ENCODE measurements at places on chromosomes 12 and 14. TPM values are rescaled to one million over a fixed set of nuclear protein-coding genes. Genes with fewer than 3 reads are reported as not detected.

DNA sequence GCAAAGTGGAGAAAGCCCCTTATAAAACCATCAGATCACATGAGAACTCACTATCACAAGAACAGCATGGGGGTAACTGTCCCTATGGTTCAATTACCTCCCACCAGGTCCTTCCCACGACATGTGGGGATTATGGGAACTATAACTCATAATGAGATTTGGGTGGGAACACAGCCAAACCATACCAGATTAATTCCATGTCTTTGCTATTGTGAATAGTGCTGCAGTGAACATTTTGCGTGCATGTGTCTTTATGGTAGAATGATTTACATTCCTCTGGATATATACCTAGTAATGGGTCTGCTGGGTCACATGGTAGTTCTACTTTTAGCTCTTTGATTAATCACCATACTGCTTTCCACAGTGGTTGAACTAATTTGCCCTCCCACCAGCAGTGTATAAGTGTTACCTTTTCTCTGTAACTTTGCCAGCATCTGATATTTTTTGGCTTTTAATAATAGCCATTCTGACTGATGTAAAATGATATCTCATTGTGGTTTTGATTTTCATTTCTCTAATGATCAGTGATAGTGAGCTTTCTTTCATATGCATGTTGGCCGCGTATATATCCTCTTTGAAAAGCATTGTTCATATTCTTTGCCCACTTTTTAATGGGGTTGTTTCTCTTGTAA lies 29.7 kb upstream of the SAV1 start:
- no peak for DNase-seq

TAS2R13 gene
- polyA plus RNA-seq, result not detected

DNA sequence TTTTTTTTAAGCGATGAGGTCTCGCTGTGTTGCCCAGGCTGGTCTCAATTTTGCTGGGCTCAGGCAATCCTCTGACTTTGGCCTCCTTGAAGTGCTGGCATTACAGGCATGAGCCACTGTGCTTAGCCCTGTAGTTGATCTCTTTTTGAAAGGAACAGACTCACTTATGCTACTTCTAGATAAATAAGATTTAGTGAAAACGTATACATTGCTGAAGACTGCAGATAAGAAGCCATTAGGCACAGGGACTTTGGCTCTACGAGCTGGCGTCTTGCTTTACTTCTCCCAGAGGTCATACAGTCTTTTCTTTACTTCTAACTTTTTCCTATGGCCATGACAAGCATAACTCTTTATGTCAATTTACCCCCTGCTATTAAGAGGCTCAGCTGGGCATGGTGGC lies 9.4 kb downstream of the PTGR2 start:
- DNase-seq, result no peak

DNA sequence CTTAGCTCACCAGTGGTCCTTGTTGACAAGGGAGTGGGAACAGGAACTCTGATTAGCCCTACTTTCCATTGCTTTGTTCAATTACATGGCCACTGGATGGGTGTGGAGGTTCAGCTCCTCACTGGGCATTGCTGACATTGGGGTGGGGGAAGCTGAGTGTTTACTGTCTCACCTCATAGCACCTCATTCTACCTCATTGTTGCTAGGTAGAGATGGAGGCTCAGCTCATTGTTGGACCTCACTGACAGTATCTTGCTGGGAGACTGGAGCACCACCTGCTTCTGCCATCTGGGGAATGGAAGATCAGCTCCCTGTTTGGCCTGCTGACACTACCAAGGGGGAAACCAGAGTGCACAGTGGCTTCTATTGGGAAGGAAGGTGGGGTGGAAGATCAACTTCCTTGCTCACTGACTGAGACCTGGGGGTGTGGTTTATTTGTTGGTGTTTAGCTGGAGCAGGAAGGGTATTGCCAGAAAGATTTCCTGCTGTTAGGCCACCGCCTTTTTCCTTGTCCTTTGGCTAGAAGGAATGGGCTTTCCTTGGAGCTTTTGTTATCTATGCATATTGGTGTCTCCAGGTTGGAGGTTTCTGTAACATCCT lies 1.3 kb upstream of the OR4E2 start:
- no peak for DNase-seq

- no peak for DNase-seq
Measured at GRCh38 chr14:33510991-33511390, 439.9 kb downstream of the EGLN3 start.

EML5 gene
- 3.3 TPM for polyA plus RNA-seq

GRCh38 chr14:71688576-71688975 lies 243.7 kb upstream of the RGS6 start:
- DNase-seq, result no peak

GRCh38 chr14:29636870-29637269 lies 290.8 kb downstream of the PRKD1 start:
- no peak for DNase-seq

FKBP11 gene
- polyA plus RNA-seq, result 16.2 TPM

DNA sequence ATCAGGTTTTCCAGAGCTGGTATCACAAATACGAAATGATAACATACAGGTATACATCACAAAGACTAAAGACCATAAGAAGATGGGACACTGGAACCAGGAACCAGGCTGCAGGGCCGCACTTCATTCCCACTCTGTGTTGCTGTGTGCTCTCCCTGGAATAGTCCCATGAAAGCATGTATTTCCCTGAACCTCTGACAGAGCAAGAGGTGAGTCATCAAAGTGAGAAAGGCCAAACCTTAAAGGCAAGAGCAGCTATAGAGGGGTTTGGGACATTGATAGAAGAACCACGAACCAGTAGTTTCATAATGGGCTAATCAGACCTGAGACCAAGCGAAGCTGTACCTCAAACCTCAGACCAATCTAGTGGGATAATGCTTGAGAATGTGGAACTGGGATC lies 283.0 kb upstream of the PRKD1 start:
- DNase-seq, result no peak

DNA sequence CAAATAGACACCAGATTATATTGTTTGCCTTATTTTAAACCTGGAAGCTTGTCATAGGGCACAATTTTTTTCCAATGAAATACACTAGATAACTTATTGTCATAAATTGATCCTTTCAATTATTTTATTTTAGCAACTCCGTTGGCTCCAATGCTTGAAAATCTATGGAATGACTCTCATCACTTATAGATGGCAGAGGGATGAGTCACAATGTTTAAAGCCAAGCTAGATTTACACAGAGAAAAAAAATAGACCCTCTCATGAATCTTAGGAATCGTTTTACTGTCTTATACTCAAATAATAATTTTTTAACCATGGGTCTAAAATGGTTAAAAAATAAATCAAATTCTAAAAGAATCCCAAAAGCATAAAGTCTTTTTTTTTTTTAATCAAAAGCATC lies 1276.6 kb upstream of the FLRT2 start:
- no peak for DNase-seq

USP44 gene
- polyA plus RNA-seq, result 1.8 TPM

DNA sequence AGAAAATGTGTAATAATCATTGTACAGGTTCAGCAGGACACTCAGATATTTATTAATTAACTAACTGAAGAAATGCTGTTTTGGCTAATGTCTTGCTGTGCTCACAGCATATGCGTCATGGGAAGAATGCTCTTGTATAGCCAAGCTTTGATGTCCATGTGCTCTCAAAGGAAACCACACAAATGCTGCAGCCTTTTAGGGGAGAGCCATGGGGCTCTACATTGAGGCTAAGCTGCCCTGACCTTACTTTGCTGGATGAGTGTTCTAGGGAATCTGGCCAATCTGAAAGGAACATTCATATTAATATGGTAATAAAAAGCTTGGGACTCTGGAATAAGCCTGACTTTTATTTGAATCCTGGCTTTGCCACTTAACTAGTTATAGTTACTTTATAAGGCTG lies 9.5 kb upstream of the CRADD start:
- no peak for DNase-seq

DNA sequence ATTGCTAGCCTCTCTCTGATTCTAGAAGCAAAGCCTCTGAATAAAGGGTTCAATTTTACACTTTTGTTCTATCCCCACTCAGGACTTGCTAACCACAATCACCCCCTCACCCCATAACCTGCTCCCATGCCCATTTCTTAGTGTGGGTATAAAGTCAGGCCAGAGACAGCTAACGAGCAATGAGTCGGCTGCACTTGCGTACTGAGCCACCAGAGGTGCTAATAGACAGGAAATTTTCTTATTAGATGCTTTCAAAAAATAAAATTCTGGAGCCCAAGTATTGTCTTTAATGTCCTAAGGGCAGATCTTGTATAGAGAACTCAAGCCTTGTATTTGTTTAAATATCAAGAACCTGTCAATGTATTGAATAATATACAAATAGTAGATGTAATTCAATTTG lies 256.9 kb downstream of the SYT1 start:
- DNase-seq, result no peak

DNA sequence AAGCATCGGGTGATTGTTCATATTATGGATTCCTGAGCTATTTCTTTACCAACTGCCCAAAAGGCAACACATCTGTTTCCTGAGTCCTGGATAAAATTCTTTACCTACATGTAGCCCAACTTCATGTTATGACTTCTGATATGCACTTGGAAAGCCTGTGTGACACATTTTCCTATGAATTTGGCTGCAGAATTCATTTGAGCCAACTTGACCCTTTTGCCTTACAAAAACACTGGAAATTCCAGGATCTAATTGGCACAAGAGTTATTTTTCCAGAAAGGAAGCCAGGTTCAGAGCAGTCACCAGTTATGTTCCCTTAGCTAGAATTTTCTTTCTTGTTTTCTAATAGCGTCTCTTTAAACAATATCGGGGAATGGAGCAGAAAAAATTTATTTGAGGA lies 202.5 kb upstream of the LRIG3 start:
- no peak for DNase-seq

- no peak for DNase-seq
Measured at GRCh38 chr12:2011643-2012607, 7.7 kb upstream of the DCP1B start.

GRCh38 chr12:111182382-111182781 lies 186.5 kb downstream of the PHETA1 start:
- DNase-seq, result no peak

DNA sequence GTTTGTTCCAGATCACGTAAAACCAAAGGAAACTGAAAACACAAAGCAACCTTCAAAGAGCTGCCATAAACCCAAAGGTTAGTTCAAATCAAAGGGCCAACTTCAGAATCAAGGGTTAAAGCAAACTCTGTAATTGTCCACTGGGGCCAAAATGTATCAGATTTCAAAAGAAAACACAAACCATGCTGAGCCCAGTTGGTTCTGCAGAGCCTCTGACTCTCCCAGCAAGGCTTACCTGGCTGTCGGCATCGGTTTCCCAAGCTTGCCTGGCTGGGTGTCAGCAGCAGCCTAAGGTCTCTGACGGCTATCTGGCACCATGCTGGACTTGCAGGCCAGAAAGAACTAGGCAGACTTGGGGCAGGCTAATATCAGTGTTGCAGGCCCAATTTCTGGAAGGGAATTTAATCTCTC lies 125.3 kb downstream of the DAD1 start:
- no peak for DNase-seq

- no peak for DNase-seq
Measured at GRCh38 chr12:52501490-52501889, 8.4 kb upstream of the KRT6A start.

DNA sequence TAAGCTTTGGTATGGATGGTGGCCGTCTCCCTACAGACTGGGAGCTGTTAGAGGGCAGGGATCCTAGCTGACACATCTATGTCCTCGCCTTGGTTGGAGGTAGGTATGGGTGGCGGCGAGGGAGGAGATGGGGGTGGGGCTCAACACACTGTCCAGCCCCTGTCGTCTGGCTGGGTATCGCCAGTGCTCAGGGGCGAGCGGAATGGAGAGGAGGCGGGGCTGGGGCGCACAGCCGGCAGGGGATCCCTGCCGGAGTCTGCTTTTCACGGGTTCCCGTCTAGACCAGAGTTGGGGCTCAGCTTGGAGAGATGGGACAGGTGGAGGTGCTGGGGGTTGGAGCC lies 16.1 kb downstream of the TAMALIN start:
- DNase-seq, result no peak

DNA sequence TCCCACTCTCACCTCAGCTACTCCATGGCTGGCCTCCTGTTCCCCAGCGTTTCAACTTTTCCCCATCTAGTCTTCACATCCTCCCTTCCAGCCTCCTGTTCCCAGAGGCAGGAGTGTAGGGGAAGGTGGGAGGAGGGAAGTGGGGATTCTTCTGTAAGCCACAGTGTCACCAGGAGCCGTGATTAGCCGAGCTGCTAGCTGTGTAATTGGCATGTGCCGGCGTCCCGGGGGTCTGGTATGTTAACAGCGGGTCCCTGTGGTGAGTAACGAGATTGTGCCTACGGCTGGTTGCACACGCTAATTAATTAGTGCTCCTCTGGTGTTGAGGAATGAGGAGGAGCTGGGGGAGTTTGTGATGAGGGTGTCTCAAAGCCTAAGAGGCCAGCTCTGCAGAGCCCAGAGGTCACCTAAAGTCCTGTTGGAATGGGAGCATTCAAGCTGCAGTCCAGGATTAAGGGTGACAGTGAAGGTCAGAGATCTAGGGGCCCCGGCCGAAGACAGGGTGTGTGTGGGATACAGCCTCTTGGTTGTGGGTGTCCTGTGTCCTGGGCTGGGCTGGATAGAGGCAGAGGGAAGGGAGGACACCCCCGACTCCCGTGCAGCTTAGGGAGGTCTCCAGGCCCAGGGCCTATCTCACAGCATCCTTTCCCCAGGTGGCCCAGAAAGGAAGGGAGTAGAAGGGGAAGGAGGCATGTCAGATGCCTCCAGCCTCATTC lies 10.0 kb upstream of the CALCOCO1 start:
- peak; percentile 63 for DNase-seq

DNA sequence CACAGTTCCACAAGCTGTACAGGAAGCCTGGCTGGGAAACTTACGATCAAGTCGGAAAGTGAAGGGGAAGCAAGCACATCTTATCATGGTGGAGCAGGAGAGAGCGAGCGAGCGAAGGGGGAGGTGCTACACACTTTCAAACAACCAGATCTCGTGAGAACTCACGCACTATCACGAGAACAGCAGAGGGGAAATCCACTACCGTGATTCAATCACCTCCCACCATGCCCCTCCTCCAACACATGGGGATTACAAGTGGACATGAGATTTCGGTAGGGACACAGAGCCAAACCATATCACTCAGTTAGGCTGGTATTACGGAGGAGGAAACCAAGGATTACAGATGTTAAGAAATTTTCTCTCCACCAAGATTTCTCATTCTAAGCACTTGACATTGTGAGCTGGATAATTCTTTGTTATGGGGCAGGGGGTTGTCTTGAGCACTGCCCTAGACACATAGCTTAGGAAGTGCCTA lies 262.0 kb upstream of the G2E3 start:
- no peak for DNase-seq

DNA sequence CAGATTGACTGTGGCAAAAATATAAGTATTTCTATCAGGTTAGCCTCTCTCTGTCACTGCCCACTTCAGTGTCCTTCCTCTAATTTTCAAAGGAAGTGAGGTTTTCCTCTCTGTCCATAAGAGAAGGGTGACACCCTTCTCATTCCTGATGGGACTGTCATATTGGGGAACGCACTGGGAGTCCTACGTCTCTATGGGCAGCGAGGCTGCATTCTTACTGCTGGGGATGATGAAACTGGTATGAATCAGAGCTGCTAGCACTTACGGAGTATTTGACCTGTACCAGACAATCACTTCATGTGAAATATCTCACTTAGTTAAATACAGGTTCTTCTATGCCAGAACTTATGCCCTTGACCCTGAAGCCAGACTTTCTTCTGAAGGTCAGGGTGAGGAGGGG lies 436.3 kb downstream of the DPF3 start:
- DNase-seq, result no peak

PLA2G1B gene
- 0.50 TPM for polyA plus RNA-seq

RNF212B gene
- 1.0 TPM for polyA plus RNA-seq

ANG gene
- polyA plus RNA-seq, result 6.7 TPM

GRCh38 chr12:131922772-131923171 lies 6.3 kb upstream of the PUS1 start:
- no peak for DNase-seq

- DNase-seq, result no peak
Measured at GRCh38 chr12:71442567-71442931, 3.0 kb downstream of the LGR5 start.

MYF6 gene
- 0.12 TPM for polyA plus RNA-seq

SLC24A4 gene
- 0.19 TPM for polyA plus RNA-seq
